ENCODE measurements at places on chromosomes 12 and 14.

GRCh38 chr14:58414845-58415244 is 12.5 kb downstream of the TIMM9 start:
- H3K4me3 ChIP-seq = no peak overlapping the region
- H3K4me1 ChIP-seq = no peaks in the 10 kb centered on the region
- no peak overlapping the region for H3K27ac ChIP-seq
- H3K36me3 ChIP-seq = peaks cover 11% of the 10 kb centered on the region
- DNase-seq = no peak

DNA sequence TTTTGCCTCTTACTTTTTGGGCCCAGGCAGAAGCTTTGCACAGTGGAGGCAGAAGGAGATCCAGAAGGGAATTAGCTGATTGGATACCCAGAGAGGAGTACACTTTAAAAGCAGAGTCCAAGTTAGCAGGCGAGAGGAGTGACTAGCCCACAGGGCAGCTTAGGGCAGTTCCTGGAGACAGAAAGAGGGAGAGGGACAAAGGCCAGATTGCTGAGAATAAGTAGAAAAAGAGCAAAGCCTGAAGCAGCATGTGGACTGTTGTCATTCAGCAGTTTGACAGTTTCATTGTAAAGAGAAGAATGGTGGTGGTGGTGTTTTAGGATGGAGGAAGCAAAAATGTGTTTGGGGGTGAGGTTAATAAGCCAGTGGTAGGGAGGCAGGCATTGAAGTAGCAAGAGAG is 95.1 kb downstream of the PELI2 start:
- H3K27ac ChIP-seq = no peak overlapping the region
- peaks cover 29% of the 10 kb centered on the region for H3K4me1 ChIP-seq
- H3K27me3 ChIP-seq = no peaks in the 10 kb centered on the region
- no peaks in the 10 kb centered on the region for H3K36me3 ChIP-seq
- no peak overlapping the region for H3K4me3 ChIP-seq

DNA sequence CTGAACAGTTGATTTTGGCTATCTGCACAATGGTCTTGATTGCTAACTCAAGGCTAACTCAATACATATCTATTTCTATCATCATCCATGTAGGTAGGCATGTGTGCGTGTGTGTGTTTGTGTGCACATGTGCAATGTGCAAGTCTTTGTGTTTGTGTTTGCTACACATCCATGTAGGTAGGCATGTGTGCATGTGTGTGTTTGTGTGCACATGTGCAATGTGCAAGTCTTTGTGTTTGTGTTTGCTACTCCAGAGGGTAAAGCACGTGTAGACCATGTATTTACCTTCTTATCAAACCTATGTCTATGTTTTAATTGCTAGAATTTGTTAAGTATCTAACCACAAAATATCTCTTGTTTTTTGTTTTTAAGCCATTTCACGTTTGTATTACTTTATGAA is 962.6 kb downstream of the LRFN5 start:
- no peaks in the 10 kb centered on the region for H3K27me3 ChIP-seq
- DNase-seq = no peak
- H3K27ac ChIP-seq = no peak overlapping the region
- no peaks in the 10 kb centered on the region for H3K4me1 ChIP-seq
- no peak overlapping the region for H3K4me3 ChIP-seq
- no peaks in the 10 kb centered on the region for H3K36me3 ChIP-seq

DNA sequence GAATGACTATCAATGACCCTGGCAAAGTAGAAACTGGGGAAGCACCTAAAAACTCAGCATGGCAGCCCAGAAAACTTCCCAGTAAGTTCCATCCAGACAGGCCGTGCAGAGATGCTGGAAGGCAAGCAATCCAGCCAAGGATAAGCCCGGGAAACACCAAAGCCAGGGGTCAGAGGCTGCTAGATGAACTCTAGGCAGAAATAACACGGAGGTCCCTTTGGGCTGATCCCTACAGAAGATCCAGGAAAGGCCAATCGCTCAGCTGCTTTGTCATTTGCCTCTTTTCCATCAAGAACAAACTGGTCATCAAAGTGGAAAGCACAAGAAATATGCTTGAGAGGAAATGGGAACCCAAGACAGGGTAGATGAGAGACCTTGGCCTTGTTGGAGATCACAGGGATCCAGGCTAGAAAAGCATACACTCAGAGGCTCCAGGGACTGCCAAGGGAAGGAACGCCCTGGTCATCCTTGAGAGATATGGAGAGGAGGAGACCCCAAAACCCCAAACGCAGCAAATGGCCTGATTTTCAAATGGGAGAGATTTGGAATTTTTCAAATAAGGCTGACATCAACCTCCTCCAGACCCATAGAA is 6.5 kb downstream of the KRT79 start:
- no peak for DNase-seq
- no peaks in the 10 kb centered on the region for H3K27me3 ChIP-seq
- H3K4me1 ChIP-seq = peaks cover 4% of the 10 kb centered on the region
- no peaks in the 10 kb centered on the region for H3K36me3 ChIP-seq
- H3K4me3 ChIP-seq = no peak overlapping the region

- peaks cover 6% of the 10 kb centered on the region for H3K4me1 ChIP-seq
- no peaks in the 10 kb centered on the region for H3K27me3 ChIP-seq
- no peak overlapping the region for H3K4me3 ChIP-seq
- DNase-seq = no peak
- no peak overlapping the region for H3K27ac ChIP-seq
These were observed 8.4 kb downstream of the KRT8 start for GRCh38 chr12:52896190-52897100.

- H3K27me3 ChIP-seq = no peaks in the 10 kb centered on the region
- no peak overlapping the region for H3K4me3 ChIP-seq
- H3K4me1 ChIP-seq = no peaks in the 10 kb centered on the region
These were observed 279.9 kb upstream of the TBX3 start for GRCh38 chr12:114963846-114964245.

DNA sequence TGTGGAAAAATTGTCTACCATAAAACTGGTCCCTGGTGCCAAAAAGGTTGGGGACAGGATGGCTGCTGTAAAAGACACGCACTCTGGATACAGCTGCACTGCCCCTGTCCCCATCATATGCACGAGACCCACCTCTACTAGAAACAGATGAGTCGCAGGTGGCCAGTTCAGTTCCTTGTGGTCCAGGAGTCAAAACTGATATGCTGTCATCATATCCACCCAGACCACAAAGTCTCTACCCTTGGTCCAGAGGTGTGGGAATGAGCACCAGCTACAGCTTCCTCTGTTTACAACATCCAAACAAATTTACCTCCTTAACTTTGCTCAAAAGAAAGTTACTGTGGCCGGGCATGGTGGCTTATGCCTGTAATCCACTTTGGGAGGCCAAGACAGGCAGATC is 43.8 kb upstream of the DACT1 start:
- H3K27ac ChIP-seq = no peak overlapping the region
- no peaks in the 10 kb centered on the region for H3K4me1 ChIP-seq
- no peaks in the 10 kb centered on the region for H3K27me3 ChIP-seq
- no peaks in the 10 kb centered on the region for H3K36me3 ChIP-seq
- H3K4me3 ChIP-seq = no peak overlapping the region
- DNase-seq = no peak

DNA sequence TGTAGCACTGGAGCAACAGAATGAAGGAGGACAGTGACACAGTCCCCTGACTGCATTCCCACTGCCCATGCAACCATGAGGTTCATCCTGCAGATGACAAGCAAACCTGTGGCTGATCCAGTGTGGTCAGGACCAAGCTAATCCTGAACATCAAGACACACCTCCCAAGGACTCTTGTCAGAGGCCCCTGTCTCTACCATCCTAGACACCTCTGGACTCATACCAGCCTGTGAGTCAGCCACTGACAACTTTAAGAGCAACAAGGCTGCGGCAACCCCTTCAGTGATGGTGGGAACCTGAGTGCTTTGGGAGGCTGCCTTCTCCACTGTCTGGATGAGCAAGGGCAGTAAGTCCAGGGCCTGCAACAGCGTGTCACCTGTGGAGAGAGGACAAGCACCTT is 24.6 kb downstream of the GCN1 start:
- H3K36me3 ChIP-seq = peaks cover 38% of the 10 kb centered on the region
- no peaks in the 10 kb centered on the region for H3K4me1 ChIP-seq
- no peaks in the 10 kb centered on the region for H3K27me3 ChIP-seq
- no peak for DNase-seq
- H3K4me3 ChIP-seq = no peak overlapping the region

- H3K36me3 ChIP-seq = no peaks in the 10 kb centered on the region
- no peak for DNase-seq
- H3K4me3 ChIP-seq = peak overlapping the region; percentile 9
- H3K27ac ChIP-seq = peak overlapping the region; percentile 86
- H3K4me1 ChIP-seq = peaks cover 31% of the 10 kb centered on the region
- H3K27me3 ChIP-seq = no peaks in the 10 kb centered on the region
These were observed 108.2 kb upstream of the ATF7IP start for GRCh38 chr12:14257303-14257733.

- no peak for DNase-seq
- peaks cover 29% of the 10 kb centered on the region for H3K4me1 ChIP-seq
- H3K4me3 ChIP-seq = peak overlapping the region; percentile 57
- no peaks in the 10 kb centered on the region for H3K36me3 ChIP-seq
These were observed 2.3 kb upstream of the AGAP2 start for GRCh38 chr12:57740656-57741412.

DNA sequence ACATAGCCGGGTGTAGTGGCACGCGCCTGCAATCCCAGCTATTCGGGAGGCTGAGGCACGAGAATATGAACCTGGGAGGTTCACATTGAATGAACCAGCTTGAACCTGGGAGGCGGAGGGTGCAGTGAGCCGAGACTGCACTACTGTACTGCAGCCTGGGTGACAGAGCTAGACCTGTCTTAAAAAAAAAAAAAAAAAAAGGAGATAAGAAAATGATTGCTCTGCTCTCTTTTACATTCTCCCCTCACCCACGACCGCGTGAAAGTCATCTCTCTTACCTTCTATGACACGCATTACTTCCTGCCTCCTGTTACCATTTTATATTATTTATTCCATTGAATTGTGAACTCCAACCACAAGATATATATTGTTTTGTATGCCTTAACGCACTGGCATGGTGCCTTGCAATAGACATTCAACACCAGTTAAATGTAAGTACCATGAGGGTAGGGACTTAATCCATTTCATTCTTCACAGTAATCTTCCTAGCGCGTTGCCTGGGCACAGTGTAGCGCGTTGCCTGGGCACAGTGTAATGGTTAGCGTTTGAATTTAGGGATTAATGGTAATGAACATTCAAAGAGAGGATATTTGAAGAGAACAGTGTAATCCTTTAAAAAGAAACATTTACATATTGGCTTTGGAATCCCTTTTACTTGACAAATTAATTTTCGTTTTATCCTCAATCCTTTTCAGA is 2.7 kb downstream of the RAP1B start:
- H3K27me3 ChIP-seq = no peaks in the 10 kb centered on the region
- no peaks in the 10 kb centered on the region for H3K36me3 ChIP-seq
- peak overlapping the region; percentile 95 for H3K27ac ChIP-seq

DNA sequence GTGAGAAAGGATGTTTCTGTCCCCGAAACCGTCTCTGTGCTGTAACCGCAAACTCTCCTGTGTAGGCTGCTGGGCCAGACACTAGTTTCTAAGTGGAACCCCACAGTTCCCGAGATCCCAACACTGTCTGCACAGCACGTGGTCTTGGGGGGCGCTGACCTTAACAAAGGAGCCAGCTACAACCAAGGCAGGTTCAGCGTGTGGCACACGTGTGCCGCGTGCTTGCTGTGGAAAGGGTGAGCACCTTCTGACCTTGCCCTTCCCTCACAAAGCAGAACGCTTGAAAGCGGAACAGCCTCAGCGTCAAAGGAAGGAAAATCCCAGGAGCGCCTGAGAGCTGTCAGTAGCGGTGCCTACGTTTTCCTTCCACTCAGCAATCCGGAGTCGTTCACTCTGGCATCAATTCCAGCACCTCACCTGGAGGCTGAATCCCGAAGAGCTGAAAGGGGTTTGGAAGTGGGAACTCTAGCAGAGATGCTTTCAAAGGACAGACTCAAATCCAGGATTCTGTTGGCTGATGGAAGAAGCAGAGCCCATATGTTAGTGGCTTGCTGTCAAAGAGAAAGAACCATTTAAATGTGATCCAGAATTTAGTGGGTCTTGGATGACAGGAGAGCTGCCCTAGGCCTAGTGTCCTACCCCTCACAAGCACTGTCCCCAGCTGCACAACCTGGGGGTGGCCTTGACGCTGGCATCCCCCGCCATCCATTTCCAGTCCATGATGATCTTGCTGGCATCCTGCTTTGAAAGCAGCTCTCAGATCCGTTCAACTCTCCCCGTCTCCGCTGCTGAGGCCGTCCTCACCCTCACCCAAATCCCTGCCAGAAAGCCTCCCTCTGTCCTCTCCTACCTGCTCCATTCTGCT is 27.1 kb downstream of the CCDC92 start:
- H3K27me3 ChIP-seq = no peaks in the 10 kb centered on the region
- H3K36me3 ChIP-seq = peaks cover 13% of the 10 kb centered on the region
- H3K27ac ChIP-seq = no peak overlapping the region
- H3K4me1 ChIP-seq = no peaks in the 10 kb centered on the region
- DNase-seq = no peak

- no peaks in the 10 kb centered on the region for H3K4me1 ChIP-seq
- DNase-seq = no peak
- H3K27me3 ChIP-seq = peaks cover 5% of the 10 kb centered on the region
These were observed 207.5 kb downstream of the KIF26A start for GRCh38 chr14:104345621-104346462.

DNA sequence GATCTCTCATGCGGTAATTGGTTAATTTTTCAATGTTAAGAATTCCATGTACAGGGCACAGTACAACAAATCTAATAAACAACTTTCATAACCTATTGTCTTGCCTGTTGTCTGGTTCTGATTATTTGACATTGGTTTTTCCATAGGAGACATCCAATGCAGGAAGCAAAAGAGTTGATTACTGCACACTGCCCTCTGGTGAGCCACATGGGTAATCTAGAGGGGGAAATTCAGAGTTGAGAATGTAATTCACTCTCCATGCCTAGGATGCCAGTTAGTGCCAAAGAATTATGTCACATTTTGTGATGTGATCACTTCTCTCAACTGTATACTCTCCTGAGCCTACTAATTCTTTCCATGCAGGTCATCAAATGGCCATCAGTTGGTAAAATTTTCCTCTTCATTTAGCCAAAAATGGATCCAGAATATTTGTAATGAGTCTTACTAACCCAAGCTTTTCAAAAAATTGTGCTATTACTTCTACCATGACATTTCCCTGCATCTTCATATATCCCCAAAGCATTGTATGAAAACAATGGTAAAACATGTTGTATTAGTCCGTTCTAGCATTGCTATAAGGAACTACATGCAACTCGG is 17.7 kb upstream of the CCDC91 start:
- H3K36me3 ChIP-seq = no peaks in the 10 kb centered on the region
- no peaks in the 10 kb centered on the region for H3K27me3 ChIP-seq
- no peak overlapping the region for H3K4me3 ChIP-seq
- no peak overlapping the region for H3K27ac ChIP-seq
- no peak for DNase-seq

DNA sequence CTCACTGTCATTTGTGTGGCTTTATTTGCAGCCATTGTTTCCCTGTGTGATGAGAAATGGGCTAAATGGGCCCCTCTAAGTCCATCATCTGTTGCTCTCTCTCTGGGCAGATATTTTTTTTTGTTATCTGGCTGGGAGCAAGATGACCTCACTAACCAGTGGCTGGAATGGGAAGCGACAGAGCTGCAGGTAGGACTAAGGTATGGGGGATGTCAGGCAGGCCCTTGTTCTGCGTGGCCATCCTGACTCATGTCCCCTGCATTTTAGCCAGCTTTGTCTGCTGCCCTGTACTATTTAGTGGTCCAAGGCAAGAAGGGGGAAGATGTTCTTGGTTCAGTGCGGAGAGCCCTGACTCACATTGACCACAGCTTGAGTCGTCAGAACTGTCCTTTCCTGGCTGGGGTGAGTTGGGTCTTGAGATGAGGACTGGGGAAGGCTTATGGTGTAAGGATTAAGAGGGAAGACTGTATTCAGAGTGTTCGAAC is 1.3 kb downstream of the MARS1 start:
- H3K27ac ChIP-seq = no peak overlapping the region
- peaks cover 5% of the 10 kb centered on the region for H3K4me1 ChIP-seq
- no peak for DNase-seq
- H3K36me3 ChIP-seq = peaks cover 43% of the 10 kb centered on the region

Measured in esophagus squamous epithelium (tissue), 5 donors.